Psoas muscle (tissue), 8 donors: ENCODE measurements at places on chromosomes 6 and 20. TPM values are rescaled to one million over a fixed set of nuclear protein-coding genes. Genes with fewer than 3 reads are reported as not detected.

DNA sequence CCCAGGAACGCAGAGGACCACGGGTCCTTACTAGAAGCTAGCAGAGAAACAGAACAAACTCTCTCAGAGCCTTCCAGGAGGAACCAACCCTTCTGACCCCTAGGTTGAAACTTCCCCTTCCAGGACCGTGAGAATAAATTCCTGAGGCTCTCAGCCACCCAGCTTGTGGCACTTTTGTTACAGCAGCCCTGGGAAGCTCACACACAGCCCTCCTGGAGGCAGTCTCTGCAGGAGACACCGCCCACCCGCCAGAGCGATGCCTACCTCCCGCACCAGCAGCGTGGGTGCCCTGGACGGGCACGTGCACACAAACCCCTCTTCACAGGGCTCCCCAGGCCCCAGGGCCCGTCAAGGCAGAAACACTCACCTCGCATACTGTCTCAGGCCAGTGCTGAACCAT is 4.2 kb downstream of the RNASET2 start:
- DNase-seq, result no peak

GRCh38 chr20:1920826-1921225 is 25.6 kb downstream of the SIRPA start:
- no peak for DNase-seq

DNA sequence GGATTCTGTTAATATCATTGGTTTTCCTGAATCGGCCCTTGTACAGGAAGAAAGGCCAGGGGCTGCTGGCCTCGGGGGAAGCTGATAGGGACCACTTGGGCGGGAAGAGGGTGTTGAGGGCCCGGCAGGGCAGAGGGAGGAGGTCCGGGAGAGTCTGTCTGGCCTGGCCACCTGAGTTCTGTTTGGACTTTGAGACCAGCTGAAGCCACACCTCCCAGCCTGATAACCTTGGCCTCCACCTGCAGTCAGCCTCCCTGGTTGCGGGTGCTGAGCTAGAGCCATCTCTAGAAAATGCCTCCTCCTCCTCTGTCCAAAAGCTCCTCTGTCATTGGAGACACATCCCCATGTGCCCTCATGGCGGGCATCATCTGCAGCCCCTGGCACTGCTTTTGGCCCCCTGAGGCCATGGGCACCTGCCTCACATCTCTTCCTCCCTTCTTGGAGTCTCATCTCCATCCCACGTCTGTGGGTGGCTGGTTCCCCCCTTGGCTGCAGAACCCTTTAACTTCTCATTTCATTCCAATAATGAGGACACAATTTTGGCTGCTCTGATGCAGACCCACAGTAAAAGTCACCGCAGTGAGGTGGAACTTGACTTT is 16.6 kb downstream of the APCDD1L start:
- no peak for DNase-seq

DNA sequence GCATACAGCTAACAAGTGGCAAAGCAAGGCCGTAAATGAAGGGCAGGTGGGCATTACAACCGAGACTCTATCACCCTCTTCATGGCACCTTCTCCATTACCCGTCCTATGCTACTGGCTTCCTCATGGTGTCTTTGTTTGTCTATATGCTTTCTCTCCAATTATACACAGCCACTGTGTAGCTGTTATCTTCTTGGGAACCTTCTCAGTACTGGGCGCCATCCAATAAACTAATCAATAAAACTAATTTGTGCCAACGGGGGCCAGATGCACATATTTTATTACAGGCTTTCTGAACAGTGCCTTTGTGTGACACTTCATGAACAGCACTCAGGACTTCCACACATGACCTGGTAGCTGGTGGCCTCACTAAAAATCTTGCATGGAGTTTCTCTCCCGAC is 149.8 kb upstream of the PCSK2 start:
- DNase-seq, result no peak

DNA sequence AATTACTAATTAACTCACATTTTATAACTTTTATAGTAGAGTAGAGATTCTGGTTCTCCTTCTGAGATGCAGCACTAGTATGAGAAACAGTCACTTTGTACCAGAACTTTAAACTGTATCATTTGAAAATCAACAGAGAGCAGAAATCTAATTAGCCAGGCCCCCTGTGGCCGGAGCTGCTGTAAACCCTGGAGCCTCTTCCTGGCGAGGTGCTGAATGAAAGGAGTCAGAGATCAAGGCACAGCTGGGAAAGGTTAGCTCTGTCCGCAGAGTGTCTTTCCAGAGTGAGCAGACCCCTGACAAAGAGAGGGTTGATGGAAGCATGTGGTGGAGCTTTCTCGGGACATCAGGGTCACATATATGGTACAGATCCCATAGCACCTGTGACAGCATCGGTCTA is 703.8 kb downstream of the RFPL4B start:
- DNase-seq, result no peak

DNA sequence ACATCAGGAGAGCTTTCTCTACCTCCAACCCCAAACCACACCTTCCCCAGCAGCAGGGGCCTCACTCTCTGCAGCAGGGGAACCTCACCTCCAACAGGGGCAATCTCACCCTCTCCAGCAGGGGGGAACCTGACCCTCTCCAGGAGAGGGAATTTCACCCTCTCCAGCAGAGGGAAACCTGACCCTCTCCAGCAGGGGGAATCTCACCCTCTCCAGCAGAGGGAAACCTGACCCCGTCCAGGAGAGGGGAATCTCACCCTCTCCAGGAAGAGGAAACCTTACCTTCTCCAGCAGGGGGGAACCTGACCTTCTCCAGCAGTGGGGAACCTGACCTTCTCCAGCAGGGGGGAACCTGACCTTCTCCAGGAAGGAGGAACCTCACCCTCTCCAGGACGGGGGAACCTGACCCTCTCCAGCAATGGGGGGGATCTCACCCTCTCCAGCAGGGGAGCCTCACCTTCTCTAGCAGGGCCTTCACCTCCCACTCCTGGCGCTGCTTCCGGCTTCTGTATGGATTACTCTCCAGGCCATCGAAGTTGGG is 3.1 kb downstream of the B3GALT4 start:
- no peak for DNase-seq

GRCh38 chr6:72783666-72784065 is 161.8 kb downstream of the KCNQ5 start:
- no peak for DNase-seq

DNA sequence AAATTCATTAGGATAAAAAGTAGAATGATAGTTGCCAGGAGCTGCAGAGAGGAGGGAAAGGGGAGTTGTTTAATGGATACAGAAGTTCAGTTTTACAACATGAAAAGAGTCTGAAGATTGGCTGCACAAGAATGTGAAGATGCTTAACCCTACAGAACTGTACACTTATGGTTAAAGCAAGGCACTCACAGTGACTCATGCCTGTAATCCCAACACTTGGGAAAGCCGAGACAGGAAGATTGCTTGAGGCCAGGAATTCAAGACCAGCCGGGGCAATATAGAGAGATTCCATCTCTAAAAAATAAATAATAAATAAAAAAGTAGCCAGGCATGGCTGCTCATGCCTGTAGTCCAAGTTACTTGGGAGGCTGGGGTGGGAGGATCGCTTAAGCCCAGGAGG is 174.0 kb downstream of the TASP1 start:
- no peak for DNase-seq

GRCh38 chr6:107218142-107218541 is 102.8 kb upstream of the BEND3 start:
- no peak for DNase-seq

- DNase-seq, result no peak
Measured at GRCh38 chr20:53557130-53557529, 36.5 kb downstream of the ZNF217 start.

DNA sequence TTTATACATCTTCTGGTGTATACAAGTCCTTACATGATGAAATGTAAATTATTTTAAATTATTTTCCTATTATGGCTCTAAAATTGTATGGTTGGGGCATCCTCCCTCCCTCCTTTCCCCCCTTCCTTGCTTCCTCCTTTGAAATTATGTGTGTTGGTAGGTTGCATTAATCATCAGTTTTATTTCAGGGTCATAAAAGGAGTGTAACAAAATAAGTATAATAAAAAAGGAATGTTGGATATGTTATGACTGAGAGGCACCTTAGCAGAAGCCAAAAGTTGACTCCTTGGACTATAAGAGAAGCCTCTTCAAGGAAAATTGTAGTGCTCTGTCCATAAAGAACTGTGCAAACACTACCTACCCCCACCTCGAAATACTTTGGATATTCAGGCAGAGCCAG is 46.6 kb upstream of the PTPRK start:
- DNase-seq, result no peak

SPTLC3 gene
- total RNA-seq, result 0.84 TPM

VSTM2L gene
- 0.84 TPM for total RNA-seq

CYP39A1 gene
- 0.63 TPM for total RNA-seq

AKAP12 gene
- 9.9 TPM for total RNA-seq

LAMA2 gene
- 59.0 TPM for total RNA-seq

HLA-DPA1 gene
- 52.6 TPM for total RNA-seq

LTA gene
- total RNA-seq, result not detected

HUS1B gene
- not detected for total RNA-seq

MYH7B gene
- total RNA-seq, result 32.7 TPM

NKAIN4 gene
- total RNA-seq, result not detected
